ENCODE measurements at places on chromosomes 3 and 15.

DNA sequence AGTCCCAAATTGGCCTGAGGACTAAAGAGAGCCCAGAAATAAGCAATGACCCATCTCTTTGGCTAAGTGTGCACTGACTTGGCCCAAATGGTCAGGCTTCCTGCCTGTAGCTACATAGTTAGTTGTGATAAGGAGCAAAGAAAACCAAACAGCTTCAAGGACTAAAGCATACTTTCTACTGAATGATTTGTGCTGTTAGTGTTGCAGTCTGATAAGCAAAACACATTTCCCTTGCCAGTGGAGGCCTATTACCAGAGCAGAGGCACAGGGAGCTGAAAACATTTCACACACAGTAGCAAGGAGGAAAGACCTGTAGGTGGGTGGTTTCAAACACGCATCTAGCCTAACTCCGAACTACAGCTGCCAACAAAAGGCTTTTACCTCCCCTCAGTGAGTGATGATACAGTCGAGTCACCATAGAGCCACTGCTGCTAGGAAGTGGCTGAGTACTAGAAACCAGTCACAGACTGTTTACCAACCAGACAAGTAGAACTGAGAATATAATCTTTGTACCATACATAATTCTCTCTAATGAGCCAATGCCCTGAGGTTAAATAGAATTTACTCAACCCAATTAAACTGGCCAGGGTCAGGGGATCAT lies 222.3 kb upstream of the THBS1 start:
- no peak for DNase-seq

GRCh38 chr3:146166826-146167225 lies 5.8 kb upstream of the PLOD2 start:
- DNase-seq = no peak

DNA sequence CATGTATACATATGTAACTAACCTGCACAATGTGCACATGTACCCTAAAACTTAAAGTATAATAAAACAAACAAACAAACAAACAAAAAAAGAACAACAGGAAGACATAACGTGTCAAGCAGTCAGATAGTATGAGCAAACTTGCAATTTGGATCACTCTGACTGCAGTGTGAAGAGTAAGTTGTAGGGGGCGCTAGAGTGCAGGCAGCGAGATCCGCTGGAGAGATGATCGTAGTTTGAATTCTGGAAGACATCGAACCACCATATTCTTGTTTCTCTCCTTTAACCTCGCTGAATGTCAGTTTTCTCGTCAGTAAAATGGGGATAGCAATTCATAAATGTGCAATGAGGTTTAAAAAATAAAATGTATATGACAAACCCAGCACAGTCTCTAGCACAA lies 165.2 kb upstream of the LMCD1 start:
- no peak for DNase-seq

GRCh38 chr15:69697916-69698315 lies 245.3 kb downstream of the RPLP1 start:
- no peak for DNase-seq

DNA sequence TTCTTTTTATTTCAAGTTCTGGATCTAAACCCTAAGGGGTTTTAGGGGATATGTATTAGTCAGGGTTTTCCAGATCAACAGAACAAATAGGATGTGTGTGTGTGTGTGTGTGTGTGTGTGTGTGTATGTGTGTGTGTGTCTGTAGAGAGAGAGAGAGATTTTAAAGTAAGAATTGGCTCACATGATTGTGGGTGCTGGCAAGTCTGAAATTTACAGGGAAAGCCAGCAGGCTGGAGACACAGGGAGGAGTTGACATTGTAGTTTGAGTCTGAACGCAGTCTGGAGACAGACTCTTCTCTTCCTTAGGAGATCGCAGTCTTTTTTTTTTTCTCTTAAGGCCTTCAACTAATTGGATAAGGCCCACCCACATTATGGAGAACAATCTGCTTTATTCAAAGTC lies 428.8 kb upstream of the TBL1XR1 start:
- no peak for DNase-seq

GRCh38 chr3:105676621-105677300 lies 192.1 kb downstream of the CBLB start:
- DNase-seq = no peak

- DNase-seq = no peak
These were observed 665 bp downstream of the GLB1 start for GRCh38 chr3:33096093-33096868.

DNA sequence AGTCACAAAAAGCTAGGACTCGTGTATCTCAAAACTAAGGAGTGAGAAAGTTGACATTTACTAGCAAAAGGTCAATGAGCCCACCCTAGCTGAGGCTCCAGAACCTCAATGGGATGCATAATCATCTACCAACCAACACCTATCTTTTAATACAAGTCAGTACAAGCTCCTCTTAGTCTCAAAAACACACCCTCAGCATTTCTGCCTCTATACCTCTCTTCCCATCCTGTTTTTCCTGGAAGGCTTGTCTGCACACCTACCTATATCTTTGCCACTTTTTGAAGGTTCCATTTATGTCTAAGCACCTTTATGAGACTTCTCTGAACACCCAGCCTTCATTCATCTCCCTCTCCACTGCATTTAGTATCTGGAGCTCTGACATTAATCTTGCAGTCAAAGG lies 10.0 kb downstream of the WWTR1 start:
- no peak for DNase-seq

GRCh38 chr3:100209948-100210771 lies 50.6 kb upstream of the TBC1D23 start:
- no peak for DNase-seq

GRCh38 chr3:163809540-163809993 lies 1268.7 kb downstream of the SI start:
- no peak for DNase-seq

GRCh38 chr15:85762039-85762755 lies 32.5 kb downstream of the KLHL25 start:
- DNase-seq = no peak

- no peak for DNase-seq
These were observed 122.7 kb downstream of the DGKG start for GRCh38 chr3:186239321-186239720.
